ENCODE measurements at places on chromosomes 2 and 18.

DNA sequence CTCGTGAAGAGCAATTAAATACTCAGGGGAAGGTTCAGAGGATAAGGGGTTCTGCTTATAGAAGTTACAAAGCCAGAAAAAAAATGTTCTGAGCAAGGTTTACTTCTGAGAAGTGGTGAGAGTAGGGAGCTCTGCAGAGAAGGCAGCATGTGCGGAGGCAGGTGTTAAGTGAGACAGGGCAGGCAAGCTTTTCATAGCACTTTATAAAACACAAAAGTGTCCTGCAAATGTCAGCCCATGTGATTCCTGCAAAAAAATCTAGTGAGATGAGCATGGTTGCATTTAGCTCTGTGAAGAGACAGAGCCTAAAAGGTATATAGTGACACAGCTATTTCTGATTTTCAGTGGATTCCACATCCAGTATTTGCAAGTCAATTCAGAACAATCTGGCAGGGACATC lies 223.8 kb upstream of the SYT4 start:
- no peak for DNase-seq

GRCh38 chr2:55311444-55311870 lies 42.4 kb upstream of the MTIF2 start:
- peak; percentile 2 for DNase-seq

DNA sequence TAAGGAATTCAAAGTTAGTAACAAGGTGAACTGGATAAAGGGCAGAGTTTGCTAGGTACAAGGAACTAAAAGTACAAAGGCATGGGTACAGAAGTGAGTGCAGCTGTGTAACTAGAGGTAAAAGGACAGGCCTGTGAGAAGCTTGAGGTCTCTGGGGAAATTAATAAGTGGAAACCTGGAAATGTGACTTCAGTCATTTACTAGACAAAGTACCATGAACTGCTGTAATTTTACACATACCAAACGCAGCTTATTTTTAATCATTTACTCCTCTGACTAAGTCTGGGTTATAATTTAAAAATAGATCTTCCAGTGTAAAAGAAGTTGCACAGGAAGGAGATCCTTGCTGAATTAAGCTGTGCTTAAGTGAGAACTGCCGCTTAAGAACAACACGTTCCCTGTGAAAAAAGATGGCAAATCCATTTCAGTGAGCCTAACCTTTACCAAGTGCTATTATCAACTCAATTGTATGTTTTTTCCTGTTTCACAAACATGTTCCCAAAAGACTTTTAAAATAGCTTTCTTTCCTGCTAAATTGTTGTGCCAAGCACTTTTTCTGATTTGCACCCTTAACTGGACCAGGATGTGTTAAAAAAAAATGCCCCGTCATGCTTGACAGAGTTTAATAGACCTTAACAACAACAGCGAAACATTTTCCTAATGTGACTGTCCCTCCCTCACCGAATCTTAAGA lies 44.3 kb downstream of the CALCRL start:
- DNase-seq: no peak

DNA sequence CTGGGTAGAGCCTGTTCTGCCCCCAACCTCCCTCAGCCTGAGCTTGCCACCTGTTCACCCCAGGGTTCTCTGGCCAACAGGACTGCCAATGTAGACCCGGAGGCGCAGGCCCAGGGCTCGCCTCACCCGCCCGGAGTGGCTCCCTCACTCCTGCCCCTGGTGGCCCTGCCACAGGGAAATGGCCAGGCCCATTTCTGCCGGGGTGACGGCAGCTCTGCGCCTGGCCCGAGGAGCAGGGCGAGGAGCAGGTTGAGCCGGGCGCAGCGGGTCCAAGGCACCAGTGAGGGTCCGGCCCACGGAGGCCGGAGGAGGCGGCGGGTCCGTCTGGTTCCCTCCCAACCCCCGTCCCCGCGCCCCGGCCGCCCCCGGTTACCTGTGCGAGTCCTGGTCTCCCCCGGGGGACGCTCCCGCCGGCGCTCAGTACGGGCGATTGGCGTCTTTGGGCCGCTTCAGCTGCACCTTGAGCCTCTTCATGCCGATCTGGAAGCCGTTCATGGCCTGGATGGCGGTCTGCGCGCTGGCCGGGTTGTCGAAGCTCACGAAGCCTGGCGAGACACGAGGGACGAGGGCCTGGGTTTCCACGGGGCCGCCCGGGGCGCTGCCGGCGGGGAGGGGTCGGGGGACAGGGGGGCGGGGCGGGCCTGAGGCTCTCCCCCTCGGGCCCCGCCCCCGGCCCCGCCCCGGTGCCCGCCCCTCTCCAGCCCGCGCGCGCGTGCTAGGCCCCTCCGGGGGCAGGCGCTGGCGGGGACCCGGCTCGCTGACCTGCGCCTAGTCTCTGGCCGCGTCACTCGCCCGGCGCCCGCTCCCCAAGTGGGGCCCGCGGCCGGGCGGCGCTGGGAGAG lies 312.0 kb downstream of the CELF4 start:
- no peak for DNase-seq

- no peak for DNase-seq
These were observed 9.8 kb upstream of the DNAJC27 start for GRCh38 chr2:24981411-24982136.

DNA sequence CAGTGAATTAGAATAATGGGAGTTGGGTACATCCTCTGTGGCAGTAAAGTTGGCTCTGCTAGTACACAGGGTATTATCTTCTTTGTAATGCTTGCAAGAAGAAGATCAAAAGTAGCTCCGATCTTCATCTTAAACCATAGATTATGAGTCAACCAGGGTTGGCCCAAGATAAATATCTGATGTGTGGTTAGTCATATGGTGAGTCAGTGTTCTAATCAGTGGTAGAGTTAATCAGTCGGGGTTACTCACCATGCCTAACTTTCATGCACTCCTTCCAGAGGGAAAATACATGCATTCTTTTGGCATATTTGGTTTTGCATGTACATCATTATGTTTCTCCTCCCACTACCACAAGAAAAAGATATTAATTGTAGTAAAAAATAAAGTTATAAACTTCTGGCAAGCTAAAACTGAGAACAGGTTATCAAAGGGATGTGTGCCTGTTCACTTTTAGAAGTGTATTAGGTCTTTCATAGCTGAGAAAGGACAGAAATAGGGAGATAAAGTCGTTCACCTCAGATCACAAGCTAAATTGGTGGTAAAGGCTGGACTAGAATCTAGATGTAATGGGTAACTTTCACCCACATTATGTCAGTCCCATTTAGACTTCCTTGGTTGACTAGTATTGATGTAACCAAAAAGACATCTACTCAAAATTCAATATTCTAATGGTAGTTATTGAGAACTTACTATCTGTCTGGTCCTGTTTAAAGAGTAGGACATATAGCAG lies 684.4 kb downstream of the IRS1 start:
- no peak for DNase-seq

Data from Jurkat, Clone E6-1 (cell line).